HFFc6 (cell line): ENCODE measurements at places on chromosomes 1 and 21. TPM values are rescaled to one million over a fixed set of nuclear protein-coding genes. Genes with fewer than 3 reads are reported as not detected.
A peak's percentile ranks its signal among the peaks of the same experiment; 100 is the strongest.

TMEM240 gene
- 3.8 to 4.8 TPM (median 4.3 TPM) in 3 replicates for total RNA-seq

FCGR3A gene
- total RNA-seq, result not detected in 2 replicates

SAMD11 gene
- 15.6 to 27.5 TPM (median 24.0 TPM) in 3 replicates for total RNA-seq

TMEM82 gene
- total RNA-seq, result not detected in 2 replicates

TIE1 gene
- 0.23 to 0.58 TPM (median 0.39 TPM) in 3 replicates for total RNA-seq

DNA sequence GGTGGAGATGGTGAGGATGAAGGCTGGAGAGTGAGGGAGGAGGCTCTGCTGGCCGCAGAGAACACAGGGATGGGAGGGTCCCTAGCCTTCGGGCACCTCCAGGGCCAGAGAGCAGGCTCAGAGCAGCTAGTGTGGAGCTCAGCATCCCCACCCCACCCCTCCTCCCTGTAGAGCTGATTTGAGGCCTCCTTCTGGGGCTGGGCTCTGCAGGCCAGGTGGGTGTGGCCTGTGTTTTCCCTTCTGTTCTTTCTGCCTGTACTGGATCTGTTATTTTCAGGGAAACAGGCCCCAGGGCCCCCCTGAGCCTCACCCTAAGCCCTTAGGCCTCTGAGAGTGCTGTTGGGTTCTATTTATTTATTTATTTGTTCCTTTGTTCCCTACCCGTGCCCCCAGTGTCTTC, 44.8 kb downstream of the TMCC2 start:
- no peak for DNase-seq

- no peak for DNase-seq
These were observed 15.0 kb downstream of the ALPL start for GRCh38 chr1:21524220-21524619.

DNA sequence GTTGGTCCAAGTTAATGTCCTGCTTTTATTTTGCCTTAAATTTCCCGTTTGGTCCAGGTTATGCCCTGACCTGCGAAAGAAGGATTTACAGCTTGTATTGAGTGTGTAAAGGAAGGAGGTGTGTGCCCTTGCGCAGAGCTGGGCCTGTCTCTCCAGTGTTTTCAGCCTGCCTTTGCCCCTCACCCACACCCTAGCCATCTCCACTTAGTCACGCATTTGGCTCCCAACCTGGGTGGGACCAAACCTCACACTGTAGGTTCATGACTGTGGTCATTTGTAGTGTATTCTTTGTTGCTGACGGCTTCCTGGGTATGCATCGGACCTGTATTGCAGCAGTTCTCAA, 572 bp upstream of the SRSF10 start:
- DNase-seq, result no peak

GRCh38 chr1:94113589-94114226, 7.2 kb downstream of the ABCA4 start:
- DNase-seq, result no peak

DNA sequence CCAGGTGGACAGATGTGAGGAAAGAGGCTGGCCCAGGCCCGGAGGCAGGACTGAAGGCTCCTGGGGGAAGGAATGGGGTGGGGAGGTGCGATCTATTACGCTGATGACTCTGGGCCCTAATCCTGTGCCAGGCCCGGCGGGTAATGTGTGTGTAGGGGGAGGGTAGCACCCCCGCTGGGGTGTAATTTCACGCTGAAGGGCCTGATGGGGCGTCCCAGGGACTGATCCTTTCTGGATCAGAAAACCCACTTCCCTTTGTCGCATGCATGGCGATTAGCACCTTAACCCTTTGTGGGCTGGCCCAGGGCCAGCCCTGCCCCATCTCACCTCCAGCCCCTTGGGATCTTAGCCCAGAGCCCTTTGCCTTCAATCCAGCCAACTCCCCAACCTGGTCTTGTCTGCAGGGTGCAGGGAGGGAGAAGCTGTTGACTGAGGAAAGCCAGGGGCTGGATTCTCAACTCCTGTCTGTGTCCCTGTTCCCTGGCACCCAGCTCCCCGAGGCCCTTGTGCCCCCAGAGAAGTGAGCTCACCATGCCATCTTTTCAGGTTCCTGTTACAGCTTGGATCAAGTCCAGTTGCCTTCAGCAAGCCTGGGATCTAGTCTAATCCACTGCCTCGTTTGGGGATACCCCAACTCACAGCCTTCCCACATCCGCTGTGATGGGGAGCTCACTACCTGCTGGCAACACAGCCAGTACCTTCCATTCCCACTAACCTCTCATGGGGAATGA, 26.0 kb downstream of the KNCN start:
- no peak for DNase-seq

DNA sequence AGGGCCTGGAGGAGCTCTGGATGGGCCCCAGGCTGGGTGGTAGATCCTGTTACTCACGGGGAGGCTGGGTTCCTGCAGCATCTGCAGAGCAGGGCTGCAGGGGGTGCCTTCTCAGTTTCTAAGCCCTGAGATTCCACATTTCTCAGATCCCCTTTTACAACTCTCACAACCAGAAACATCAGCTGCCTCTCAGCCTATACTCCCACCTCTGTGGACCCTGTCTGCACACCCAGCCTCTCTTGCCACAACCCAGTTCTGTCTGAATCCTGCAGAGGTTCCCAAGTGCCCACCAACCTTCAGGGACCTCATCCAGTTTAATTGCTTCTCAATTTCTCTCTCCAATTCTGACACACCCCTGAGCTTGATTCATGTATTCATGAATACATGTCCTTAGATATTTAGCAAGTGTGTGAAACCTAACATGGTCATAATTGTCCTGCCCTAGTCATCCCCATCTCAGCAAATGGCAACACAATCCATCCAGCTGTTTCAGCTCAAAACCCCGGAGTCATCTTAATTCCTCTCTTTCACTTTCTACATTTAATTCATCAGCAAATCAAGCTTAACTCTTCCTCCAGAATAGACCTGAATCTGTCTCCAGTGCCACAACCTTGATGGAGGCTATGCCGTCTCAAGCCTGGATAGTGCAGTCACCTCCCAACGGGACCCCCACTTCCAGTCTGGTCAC, 57.0 kb upstream of the NEK2 start:
- DNase-seq, result no peak

DNA sequence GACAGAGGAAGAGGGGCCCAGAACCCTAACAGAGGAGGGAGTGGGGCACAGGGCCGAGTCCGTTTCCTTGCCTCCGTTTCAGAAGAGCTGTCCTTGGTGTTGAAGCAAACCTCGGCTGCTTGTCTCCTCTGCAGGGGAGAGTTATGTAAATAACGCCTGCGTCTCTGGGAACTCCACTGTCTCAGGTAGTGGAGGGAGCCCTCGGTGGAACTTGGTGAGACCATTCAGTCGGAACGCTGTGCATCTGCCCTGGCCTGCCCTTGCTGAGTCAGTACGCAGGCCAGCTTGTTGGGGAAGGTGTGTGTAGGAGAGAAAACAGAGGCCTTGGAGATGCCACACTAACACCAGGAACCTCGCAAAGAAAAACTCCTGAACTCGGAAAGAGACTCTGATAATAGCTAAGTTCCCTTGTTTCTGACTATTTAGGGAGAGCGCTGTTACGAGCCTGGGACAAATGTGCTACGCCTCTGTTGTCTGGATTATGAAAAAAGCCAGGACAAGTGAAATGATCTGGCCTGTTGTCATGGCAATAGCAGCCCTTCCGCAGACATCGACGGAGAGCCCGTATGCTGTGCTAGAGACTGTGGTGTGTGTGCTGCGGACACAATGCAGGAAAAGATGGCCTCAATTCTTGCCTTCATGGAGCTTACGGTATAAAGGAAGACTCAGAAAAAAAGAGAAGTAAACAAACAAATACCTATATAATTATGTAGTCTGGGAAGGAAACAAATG, 94.6 kb upstream of the AKT3 start:
- peak; percentile 18 for DNase-seq

GRCh38 chr1:165871311-165872067, 44.1 kb downstream of the UCK2 start:
- DNase-seq, result no peak

GRCh38 chr1:155329980-155330598, 9.4 kb downstream of the RUSC1 start:
- DNase-seq, result no peak

- no peak for DNase-seq
These were observed 206.5 kb downstream of the RWDD3 start for GRCh38 chr1:95440511-95440910.

GRCh38 chr1:236501093-236501492, 22.7 kb upstream of the LGALS8 start:
- DNase-seq, result no peak

DNA sequence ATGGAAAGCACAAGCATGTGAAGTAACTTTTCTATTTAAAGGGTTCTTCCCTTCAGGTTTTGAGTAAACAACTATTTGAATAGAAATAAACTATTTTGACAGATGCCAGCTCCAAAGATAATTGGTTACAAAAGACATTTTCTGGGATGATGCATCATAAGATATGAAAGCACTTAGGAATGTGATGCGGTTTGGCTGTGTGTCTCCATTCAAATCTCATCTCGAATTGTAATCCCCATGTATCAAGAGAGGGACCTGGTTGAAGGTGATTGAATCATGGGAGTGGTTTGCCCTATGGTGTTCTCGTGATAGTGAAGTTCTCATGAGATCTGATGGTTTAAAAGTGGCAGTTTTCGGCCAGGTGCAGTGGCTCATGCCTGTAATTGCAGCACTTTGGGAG, 6.4 kb downstream of the DISP1 start:
- peak; percentile 7 for DNase-seq

GRCh38 chr1:51569284-51570062, 47.4 kb upstream of the OSBPL9 start:
- DNase-seq, result peak; percentile 82

GRCh38 chr1:237032029-237032428, 10.0 kb upstream of the RYR2 start:
- no peak for DNase-seq

- DNase-seq, result peak; percentile 71
These were observed 147.5 kb upstream of the EDN2 start for GRCh38 chr1:41631971-41632370.

DNA sequence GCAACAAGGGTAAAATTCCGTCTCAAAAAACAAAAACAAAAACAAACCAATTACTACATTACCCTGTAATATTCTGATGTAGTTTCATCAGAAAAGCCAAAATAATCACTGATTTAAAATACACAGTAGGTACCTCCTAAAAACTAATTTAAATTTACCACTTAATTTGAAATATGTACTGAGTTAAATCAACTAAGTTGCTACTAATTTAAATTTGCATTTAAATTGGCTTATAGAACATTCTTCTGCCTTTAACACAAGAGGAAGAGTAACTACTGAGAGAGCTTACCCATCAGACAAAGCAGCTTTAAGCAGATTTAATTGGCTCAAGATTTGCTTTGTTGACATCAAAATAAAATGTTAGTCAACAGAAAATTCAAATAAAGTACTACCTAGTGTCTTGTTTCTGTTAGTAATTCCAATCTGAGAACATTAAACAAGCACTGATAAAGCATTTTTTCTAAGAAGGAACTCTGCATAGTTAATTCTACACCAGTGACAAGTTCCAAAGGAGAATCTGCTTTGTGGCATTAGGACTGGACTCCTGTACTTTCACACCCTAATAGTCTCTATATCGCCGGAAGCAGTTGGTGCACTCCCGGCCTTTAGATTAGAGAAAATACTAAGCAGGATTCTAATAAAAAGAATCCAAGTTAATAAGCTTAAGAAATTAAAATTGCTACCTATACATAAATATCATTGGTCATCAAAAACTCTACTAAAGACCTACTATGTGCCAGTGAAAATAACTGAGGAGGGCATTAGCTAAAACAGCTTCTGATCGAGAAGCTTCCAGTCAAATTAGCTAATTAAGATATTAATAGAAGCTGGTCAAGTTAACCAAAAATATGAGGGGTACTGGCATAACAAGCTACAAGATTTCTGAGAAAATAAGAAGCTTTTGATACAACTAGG, 8.4 kb downstream of the LUZP1 start:
- DNase-seq, result no peak

GRCh38 chr1:173648880-173649605, 13.9 kb downstream of the TEX50 start:
- DNase-seq, result no peak

DNA sequence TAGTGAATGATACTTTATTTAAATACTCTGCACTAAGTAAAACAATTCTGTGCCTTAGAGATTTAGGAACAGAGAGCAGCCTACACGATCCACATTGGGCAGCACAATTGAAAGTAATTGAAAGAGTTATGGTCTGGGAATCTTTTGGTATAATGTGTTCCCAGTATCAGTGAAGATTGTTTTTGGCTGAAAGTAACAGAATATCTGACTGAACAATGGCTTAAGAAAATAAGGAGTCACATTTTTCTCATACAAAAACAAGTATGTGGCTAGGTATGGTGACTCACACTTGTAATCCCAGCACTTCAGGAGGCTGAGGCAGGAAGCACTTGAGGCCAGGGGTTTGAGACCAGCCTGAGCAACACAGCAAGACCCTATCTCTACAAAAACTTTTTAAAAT, 306.2 kb downstream of the NFIA start:
- DNase-seq, result peak; percentile 4
